Fibroblast of skin of left biceps (primary cell): ENCODE measurements at places on chromosomes 13 and 19.

DNA sequence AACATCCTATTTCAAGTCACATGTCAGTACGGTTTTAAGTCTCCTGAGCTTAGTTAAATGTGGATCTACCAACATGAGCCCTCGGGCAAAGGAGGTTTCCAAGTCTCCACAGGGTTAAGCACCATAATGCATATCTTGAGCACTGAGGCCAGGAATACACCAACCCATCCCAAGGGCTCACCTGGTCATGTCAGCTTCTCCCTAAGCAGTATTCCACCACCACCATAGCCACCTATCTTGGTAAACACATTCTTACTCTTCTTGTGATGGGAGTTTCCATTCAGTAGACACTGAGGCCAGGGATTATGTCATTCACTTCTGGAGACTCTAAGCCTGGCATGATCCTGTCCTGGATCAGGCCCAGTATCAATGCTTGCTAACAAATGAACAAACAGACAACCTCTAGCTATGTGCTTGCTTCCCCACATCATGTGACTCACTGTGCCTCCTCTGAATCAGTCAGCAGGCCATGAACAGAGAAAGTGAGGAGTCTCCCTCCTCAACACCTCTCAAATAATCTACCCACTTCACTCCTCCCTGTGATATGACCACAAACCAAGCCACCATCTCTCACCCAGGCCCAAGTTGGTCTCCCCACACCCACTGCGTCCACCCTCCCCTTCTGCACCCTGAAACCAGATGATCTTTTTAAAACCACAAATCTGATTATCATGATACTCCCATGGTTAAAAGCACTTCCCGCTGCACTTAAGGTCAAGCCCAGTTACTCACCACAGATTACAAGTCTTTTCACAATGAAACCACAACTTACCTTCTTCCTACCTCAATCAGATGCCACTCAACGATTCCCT is 5.8 kb downstream of the PEG3 start:
- no peak for DNase-seq

DNA sequence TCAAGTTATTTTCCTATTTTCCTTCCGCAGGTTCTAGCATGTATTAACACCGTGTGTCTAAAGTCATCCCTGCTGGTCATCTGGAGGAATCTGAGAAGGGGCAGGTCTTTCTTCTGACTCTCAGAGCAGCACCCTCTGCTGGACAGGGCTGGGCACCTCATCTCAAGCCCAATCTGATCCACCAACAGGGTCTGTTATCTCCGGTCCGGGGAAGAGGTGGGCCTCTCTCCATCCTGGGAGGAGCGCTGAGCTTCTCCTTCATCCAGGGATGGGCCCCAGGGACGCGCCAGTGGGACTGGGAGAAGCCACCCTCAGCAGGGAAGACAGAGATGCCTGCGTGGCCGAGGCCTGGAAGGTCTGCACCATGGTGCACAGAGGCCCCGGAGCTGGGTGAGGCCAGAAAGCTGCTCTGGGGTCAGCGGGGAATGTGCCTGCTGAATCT is 26.0 kb upstream of the ZNF331 start:
- DNase-seq: no peak

- DNase-seq: no peak
Measured at GRCh38 chr19:16861834-16862233, 27.0 kb upstream of the F2RL3 start.

DNA sequence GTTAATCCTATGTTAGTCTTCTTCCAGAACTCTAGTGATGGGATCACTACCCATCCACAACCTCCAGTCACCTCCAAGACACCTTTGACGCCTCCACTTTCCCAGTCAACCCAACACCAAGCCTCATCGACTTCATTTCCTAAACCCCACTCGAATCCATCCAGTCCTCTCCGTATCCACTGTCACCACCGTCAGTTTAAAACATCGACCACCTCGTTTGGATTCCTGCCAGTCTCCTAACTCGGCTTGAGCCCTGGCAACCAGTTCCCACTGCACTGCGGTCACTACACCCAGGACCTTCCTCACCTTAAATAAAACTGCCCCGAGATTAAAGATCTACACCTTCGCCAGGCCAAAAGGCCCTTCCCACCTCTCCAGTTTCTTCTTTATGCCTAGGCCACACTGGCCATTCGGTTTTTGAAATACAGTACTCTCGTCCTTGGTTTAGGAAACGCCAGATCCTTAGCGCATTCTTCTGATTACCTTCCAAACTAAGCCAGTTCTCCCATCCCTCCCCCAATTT is 1.2 kb downstream of the MTIF3 start:
- no peak for DNase-seq
